ENCODE measurements at places on chromosomes 1 and 21.

DNA sequence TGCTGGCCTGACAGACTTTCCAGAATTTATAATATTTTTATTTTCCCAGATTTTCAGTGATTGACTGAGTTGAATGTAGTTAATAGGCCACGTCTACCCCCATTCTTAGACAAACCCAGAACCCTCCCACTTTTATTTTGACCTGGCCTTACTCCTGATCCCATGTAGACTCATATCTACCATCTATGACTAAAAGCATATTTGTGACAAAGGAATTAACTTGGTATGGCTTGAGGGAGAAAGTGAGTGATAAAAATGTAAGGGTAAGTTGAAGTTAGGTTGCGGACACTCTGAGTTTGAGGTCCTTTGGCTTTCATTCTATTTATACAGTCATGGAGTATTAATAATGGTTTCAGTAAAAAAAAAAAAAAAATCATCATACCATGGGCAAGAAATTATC is 168.4 kb downstream of the KCNK2 start:
- DNase-seq = no peak

- no peak for DNase-seq
Observed at GRCh38 chr1:154775621-154776605, 94.2 kb downstream of the KCNN3 start.

DNA sequence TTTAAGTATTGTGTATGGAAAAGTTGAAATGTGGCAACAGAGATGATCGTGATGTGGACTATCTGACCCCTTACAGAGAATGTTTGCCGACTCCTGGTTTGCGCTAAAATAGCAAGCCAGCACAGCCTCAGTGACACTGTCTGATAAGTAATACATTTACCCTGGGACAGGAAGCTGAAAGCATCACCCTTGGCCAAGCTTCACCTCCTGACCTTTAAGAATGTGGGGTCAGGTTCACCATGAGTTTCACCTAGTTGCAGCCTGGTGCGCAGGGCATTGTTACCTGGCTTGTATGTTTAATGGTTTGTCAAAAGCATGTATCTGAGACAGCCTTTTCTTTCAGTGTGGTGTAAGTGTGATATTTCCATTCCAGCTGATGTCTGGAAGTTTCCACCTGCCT is 29.2 kb downstream of the TRAF5 start:
- DNase-seq = no peak

DNA sequence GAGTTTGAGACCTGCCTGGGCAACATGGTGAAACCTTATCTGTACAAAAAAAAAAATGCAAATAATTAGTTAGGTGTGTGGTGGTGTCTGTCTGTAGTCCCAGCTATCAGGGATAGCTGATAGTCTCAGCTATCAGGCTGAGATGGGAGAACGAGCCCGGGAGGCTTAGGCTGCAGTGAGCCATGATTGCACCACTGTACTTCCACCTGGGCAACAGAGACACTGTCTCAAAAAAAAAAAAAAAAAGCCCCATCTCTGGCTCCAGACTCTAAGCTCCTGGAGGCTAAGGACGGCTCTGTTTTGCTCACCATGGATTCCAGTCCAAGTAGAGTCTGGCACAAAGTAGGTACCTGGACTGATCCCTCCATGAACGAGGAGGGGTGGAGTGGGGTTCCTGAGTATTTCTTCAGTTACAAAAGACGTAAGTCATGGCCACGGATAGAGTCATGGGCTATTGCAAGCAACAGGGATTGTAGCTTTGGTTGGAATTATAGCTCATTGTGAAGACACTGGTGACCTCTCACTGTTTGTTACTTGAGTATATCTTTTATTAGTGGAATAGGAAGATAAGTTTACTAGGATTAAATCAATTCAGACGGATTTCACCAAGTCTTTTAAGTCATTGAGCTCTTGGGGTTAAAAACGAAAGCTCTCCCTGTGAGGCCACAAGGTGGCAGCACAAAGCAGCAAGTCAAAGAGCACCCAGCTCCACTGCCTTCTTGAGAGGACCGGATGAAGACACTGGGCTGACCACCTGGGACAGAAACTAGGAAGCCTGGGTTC is 35.6 kb upstream of the TMEM61 start:
- peak; percentile 40 for DNase-seq

DNA sequence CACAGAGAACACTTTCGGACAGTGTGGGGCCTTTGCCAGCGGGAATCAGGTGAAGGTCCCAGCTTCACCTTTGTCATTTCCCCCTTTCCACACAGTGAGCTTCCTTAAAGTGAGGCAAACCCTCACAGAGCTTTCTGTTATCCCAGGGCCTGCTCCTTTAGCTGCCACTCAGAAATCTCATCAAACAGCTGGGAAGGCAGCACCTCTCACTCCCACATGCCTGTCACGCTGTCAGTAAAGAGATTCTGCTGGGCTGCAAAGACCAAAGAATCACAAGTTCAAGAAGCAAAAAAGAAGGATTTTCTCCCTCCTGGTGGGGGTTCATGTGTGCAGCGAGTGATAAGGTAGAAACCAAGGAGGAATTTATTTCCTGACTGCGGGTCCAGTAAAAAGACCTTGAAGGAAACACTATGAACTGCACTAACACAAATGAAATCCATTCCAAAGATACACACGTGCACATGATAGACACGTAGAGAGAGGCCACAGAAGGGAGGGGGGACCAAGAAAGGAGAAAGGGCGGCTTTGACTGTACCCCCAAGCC is 44.0 kb downstream of the HTR6 start:
- no peak for DNase-seq

DNA sequence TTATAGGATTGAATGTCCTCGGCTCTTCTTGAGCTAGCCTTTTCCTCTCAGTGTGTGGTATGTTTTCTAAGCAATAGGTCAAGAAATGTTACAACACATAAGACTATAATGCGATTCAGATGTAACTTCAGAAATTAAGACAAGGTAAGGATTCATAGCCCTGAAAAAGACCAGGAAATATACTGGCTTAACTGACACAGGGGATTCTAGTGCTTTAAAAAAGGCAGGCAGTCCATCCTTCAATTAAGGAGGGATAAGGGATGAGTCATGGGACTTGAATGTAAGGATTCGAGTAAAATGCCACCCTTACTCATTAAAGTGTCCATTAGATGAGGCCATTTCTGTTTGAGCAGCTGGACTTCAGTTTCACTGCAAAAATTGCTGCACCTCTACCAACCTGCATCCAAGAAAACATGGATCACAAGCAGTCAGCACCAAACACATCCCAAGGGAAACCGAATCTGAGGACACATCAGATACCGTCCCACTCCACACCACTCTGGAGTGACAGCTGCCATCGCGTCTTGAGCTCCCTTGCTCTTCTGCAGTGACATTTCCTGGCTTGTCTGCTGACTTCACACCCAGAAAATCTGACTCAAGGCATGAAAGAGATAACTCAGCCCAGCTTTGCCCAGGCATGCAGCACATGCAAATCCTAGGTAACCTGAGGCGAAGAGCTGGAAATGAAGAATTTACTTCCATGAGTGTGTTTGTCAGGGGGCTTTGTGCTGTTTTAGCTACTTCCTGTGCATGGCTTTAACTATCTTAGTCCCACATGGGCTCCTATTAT is 37.8 kb downstream of the NGF start:
- DNase-seq = no peak

GRCh38 chr1:71351438-71351837 is 270.6 kb upstream of the ZRANB2 start:
- DNase-seq = no peak

GRCh38 chr1:160634543-160635491 is 12.0 kb downstream of the SLAMF1 start:
- no peak for DNase-seq

GRCh38 chr21:30579346-30579745 is 10.9 kb downstream of the KRTAP22-2 start:
- DNase-seq = no peak

DNA sequence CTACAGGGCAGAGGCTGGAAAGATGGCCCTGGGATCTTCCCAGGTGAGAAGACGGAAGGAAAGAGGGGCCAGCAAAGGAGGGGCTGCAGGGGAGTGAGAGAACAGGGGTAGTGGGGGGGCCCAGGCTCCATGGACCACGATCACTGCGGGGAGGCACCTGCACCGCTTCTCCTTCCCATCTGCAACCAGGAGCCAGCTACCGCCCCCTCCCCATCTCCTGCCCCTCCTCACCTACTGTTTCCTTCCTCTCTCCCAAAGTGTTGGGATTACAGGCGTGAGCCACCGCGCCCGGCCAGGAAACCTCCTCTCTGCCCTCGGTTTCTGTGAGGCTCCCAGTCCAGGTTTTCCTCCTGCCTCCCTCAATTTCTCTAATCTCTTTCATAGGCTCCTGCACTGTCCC is 19.4 kb downstream of the KIAA2013 start:
- no peak for DNase-seq

DNA sequence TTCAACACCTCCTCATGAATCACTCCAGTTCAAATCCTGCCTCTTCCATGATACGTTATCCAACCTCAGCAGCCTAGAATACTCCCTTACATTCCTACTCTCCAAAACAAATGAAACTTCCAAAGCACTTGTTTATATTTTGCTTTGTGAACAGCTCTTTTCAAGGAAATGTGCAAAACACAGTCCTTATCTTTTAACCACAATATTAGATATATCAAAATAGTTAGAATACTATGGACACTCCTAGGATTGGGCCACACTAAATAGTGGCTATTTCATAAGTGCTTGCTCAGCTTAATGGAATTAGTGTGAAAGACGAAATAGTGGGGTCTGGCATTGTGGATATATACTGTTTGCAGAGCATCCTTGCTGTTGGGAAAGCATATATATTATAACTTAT is 173.5 kb downstream of the ZC3H11B start:
- no peak for DNase-seq

DNA sequence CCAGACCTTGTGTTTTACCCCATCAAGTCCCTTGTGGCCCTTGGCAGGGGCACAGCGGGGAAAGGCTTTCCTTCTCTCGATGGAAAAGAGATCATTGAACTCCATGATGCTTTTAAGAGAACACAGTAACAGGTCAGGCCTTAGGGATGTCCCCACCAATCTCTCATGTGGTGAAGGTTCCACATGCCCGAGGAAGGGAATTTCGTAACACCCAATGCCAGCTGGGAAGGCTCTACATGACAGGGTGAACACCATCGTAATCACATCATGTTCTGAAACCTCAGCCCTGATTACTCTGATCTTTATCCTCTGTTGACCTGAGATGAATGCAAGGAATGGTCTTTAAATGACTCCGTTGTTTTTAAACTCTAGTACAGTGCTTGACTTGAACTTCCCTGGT is 105.5 kb upstream of the SPAG17 start:
- DNase-seq = no peak

- DNase-seq = no peak
Observed at GRCh38 chr1:115425442-115425841, 87.4 kb upstream of the NGF start.

DNA sequence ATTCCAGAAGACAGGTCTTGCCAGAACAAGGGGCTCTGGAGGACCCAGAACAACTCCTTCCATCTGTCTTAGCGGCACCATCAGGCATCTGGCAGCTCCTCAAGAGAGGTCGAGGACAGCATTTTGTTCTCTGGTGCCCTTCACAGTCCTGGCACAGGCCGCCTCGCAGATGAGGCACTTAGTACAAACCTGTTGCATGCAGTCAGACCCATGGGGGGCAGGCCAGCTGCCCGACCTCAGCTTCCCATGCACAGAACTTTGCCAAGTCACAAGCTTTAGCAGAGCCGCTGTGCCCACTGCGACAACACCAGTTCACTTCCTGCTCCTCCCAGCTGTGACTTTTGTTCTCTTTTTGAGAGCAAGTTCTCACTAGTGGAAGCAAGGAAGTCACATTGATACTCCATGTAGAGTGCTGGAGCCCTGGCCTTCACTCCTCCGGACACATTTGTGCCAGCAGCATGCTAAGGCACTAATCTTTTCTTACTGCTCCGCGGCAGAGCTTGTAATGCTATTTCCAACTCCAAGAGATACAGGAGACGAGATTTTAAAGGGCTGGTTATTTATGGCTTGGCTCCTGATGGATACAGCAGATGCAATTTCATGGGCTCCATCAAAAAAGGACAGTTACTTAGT is 44.6 kb downstream of the HMGB4 start:
- DNase-seq = no peak

DNA sequence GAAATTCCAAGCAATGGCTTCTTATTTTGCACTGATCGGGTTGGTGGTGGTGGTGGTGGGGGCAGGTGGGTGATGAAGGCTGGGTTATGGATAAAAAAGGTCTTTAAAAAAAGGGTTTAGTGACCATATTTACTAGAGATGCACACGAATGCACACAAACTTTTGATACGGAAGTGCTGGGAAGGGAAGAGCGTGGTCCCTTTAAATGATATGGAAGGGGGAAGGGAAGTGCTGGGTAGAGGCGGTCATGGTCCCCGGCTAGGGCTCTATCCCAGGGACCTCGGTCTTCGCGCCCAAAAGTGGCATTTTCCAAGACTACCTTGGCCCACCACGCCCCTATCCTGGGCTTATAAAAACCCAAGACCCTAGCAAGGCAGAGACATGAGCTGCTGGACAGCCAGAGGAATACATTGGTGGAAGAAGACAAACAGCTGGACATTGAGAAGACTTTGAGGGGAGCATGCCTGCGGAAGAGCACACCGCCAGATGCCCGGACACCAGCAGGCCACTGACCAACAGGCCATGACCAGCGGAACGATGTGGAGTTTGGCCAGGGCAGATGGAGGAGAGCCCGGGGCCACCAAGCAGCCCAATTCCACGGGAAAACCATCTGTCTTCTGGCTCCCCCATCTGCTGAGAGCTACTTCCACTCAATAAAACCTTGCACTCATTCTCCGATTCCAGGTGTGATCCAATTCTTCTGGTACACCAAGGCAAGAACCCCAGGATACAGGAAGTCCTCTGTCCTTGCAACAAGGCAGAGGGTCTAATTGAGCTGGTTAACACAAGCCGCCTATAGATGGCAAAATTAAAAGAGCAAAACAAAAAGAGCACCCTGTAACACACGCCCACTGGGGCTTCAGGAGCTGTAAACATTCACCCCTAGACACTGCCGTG is 1720.2 kb downstream of the MRPL39 start:
- DNase-seq = no peak

DNA sequence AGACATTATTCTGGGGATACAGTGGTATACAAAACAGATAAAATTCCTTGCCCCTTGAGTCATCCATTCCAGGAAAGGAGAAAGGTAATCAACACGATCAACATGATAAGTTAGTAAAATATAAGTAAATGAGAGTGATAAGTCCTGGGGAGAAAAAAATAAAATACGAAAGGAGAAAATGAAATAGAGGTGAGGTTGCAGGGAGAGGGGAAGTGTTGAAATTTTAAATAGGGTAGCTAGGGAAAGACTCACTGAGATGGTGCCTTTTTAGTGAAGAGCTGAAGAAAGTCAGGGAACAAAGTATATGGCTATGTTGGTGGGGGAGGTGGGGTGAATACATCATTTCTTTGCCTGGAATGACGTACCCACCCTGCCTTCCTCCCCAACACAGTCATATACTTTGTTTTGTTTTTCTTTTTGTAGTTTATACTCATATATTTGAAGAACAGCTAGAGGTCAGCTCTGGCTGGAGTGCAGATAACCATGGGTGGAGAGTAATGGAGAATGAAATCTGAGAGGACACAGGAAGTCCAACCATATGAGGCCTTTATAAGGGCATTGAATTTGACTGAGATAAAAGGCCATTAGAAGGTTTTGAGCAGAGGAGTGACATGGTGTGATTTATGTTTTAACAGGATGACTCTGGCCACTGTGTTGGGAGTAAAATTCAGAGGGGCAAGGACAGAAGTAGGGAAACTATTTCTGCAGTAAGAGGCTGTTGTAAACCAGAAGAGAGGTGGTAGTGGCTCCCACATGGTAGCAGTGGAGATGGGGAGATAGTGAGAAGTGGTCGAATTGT is 54.8 kb downstream of the OSBPL9 start:
- DNase-seq = no peak

GRCh38 chr1:38270849-38271633 is 224.4 kb upstream of the POU3F1 start:
- no peak for DNase-seq

- DNase-seq = no peak
Observed at GRCh38 chr1:9573723-9574122, 15.0 kb upstream of the TMEM201 start.

GRCh38 chr1:228405979-228406228 is 731 bp downstream of the TRIM11 start:
- DNase-seq = no peak
